ENCODE measurements at places on chromosomes 13 and 19.

DNA sequence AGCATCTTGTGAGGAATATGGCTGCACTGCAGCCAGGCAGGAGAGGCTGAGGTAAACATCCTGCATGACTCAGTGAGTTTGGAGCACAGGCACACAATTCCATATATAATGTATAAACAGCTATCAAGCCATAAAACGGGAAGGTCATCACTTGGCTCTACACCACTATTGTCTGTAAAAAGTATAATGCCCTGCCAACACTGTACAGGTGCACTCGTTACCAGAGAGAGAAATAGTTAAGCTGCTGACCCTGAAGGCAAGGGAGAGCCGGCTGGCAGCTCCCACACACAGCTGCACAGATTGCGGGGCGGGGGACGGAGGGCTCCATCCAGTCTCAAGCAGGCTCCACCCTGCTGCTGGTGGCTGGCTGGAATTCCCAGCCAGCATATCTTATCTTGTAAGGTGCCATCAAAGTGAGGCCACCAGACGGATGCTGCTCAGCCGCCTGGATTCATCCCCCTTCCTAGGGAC, 668.1 kb downstream of the SLITRK5 start:
- no peak for DNase-seq

GRCh38 chr13:39403106-39403505, 199.9 kb downstream of the LHFPL6 start:
- DNase-seq: no peak

DNA sequence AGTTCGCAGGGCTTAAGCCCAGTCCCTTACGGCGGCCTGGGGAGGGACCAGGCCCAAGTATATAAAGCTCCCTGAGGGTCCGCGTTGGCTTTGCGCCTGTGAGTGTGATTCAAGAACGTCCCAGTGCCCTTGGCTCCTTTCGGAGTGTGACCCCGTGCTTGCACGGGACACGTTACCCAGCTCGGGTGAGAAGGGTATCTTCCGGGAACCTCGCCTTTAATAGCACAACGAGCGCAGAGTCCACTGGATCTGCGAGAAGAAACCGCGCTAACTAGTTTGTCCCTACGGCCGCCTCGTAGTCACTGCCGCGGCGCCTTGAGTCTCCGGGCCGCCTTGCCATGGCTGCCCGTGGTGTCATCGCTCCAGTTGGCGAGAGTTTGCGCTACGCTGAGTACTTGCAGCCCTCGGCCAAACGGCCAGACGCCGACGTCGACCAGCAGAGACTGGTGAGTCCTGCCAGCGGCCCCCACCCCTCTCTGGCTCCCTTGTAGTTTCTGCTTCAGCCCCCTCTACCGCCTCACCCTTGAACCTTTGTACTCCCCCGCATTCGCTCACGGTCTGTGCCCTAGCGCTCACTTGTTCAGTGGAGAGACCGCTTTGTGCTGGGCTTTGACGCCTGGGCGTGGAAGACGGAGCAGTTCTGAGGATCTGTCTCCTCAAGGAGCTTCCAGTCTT, at the start of gene DNAJC15:
Gene DNAJC15, plus strand, starts transcription at position 298 of the 675 bp plus-strand sequence. Its CDS starts 41 bp downstream, at position 339.
- no peak for DNase-seq

DNA sequence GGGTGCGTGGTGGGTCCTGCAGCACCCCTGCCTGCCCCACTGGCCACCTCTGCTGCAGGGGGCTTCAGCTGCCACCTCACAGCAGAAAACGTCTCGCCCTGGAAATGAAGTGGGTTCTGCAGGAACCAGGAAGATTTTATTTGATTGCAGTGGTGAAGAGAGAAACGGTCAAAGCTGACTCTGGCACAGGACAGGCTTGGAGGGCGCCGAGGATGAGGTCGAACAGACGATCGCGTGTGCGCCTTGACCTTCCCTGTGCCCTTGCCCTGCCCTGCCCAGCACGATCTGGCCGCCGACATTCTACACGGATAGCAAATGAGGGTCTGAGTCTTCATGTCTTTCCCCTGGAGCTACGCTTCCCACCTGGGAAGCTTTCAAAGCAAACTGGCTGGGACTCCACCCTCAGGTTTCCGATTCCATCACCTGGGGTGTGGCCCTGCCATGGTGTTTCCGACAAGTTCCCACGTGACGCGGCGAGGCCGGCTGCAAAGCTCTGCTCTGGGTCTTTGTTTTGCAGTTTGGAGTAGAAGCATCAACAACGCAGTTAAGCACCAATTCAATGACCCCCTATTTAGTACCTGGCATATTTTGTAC, 50.3 kb upstream of the TUBGCP3 start:
- no peak for DNase-seq

- DNase-seq: no peak
These were observed 406.6 kb downstream of the TSHZ3 start for GRCh38 chr19:30942636-30943035.

- no peak for DNase-seq
These were observed 4.4 kb downstream of the FFAR1 start for GRCh38 chr19:35352177-35352447.

DNA sequence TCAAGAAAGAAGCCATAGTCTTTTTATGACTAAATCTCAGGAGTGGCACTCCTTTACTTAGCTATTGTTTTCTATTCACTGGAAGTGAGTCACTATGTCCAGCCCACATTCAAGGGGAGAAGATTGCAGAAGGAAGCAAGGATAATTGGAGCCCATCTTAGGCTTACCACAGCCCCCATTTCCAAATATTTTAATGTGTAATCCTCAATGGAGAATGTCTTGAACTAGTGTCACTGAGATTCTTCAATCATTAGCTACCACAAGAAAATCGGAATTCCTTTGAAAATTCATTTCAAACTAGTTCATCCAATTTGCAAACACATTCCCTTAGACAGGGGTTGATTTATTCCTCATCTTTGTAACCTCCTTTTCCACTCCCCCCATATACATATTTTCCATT, 84.7 kb downstream of the DLEU7 start:
- DNase-seq: no peak

DNA sequence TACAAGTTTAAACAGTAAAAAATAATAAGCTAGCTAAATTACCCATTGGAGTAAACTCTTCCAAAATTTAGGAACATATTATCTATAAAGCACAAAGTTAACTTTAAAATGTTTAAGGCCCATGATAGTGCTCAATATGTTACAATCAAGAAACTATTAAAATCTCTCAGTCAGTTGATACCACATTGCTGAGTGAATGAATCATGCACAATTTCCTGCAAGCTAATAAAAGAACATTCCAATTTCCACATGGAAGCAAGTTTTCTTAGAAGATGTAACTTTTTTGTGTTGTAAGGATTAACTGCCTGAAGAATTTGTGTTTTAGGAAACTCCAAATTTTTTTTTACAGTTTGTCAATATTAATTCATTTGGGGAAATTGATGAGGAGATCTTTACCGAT, 666.6 kb downstream of the SLITRK1 start:
- DNase-seq: no peak

GRCh38 chr19:12994701-12995595, at the start of gene NFIX:
Gene NFIX, plus strand, starts transcription at chr19:12995475. Its CDS starts 363 bp downstream, at chr19:12995838.
- DNase-seq: peak; percentile 37

GRCh38 chr13:98780451-98780850, 28.0 kb upstream of the SLC15A1 start:
- DNase-seq: no peak

GRCh38 chr13:60707878-60708277, 310.9 kb downstream of the TDRD3 start:
- no peak for DNase-seq

GRCh38 chr13:45222516-45222915, 21.7 kb upstream of the KCTD4 start:
- no peak for DNase-seq

DNA sequence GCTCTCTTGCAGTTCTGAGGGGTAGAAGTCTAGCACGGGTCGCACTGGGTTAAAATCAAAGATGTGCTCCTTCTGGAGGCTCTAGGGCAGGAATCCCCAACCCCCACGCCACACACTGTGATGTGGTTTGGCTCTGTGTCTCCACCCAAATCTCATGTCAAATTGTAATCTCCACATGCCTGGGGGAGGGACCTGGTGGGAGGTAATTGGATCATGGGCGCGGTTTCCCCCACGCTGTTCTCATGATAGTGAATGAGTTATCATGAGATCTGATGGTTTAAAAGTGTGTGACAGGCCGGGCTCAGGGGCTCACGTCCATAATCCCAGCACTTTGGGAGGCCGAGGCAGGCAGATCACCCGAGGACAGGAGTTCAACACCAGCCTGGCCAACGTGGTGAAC, 26.6 kb upstream of the CALM3 start:
- peak; percentile 32 for DNase-seq

GRCh38 chr19:17985037-17985818, 18.3 kb downstream of the KCNN1 start:
- DNase-seq: no peak

DNA sequence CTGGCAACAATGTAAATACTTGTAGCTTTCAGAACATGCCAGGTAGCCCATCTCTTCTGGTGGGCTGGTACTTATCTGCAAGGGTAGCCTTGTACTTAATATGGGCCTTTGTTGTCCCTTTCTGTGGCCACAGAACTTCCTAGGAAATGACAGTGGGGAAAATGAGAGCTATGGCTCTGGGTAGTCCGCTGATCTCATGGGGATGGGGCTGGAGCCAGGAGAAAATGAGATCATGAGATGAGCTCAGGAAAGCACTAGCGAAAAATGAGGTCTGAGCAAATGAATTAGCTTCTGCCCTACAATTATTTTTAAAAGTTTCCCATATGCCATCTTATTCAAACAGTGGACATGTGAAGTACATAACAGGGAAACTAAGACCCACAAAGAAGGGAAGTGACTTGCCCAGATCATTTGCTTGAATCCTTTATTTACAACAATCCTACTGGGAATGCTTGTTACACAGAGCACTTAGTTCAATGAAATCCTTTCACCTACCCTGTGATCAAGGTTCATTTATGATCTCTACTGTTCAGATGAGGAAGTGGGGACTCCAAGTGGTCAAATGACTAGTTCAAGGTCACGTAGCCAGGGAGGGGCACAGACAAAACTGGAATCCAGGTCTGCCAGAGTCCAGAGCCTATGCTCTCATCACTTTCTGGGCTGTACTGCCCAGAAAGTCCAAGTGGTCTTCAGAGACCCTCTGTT, 87.1 kb downstream of the PTPRS start:
- no peak for DNase-seq

GRCh38 chr19:7348587-7349230, at the start of gene ARHGEF18:
Gene ARHGEF18, plus strand, starts transcription at chr19:7348937. Its CDS starts 13,954 bp downstream, at chr19:7362891.
- peak; percentile 43 for DNase-seq

- DNase-seq: no peak
These were observed 276.3 kb upstream of the SOX21 start for GRCh38 chr13:94988654-94989053.

DNA sequence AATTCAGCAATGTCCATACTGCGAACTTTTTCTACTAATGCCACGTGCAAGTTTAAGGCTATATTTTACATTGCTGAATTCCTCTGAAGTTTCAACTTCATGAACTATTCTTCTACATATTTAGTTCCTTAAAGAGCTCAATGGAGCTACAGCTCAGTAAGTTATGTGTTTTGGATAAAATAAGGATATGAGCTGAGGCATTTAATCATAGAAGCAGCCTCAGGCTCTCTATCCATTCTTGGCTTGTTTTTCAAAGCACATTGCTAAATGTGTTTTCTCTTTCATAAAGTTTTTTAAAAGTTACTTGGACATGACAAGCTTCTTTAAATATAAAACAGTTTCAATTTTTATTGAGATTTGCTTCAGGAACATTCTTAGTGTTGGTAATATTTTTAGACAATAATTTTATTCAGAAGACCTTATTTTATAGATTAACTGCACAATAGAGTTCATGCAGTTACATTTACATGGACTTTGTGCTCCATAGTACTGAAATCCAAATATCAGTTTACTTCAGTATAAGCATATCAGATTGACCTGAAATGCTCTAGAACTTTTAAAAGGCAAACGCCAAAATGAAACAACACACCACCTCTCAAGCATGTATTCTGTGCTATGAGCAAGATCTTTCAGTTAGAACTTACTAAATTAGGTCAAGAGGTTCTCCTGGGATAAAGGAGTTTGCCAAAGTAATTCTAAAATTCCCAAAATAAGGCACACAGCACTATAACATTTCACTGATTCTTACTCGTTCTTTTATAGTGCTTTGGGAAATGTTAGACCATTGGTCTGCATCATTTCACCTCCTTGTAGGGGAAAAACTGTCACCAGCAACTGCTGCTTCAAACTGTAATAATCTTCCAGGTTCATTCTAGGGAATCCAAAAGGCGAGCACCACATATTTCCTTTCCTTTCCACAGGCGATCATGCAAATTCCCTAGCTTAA, 275.5 kb downstream of the ENOX1 start:
- no peak for DNase-seq

- no peak for DNase-seq
These were observed 43.0 kb upstream of the UBL3 start for GRCh38 chr13:29893438-29893837.

DNA sequence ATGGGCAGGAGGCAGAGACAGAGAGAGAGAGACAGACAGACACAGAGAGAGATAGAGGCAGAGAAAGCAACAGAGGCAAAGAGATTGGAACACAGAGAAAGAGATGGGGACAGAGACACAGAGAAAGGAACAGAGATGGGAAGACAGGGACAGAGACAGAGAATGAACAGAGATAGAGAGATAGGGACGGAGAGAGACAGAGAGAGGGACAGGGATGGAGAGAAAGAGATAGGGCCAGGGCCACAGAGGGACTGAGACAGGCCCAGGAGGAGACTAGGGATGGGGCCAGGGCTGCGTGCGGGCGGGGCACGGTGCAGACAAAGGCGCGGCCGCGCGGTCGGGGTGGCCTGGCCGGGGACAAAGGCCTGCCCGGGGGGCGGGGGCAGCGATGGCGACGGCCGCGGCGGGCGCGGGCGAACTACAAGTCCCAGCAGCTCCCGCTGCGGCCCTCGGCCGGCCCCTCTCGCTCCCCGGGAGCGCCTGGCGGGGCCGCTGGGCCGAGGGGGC, at the start of gene ZNF358:
Gene ZNF358, plus strand, starts transcription at position 459 of the 507 bp plus-strand sequence. CDS start 3,140 bp downstream, outside the sequence.
- no peak for DNase-seq

- DNase-seq: no peak
These were observed 26.7 kb downstream of the ZNRF4 start for GRCh38 chr19:5481957-5482356.

- no peak for DNase-seq
These were observed 443.9 kb upstream of the SLC10A2 start for GRCh38 chr13:103510007-103510535.

DNA sequence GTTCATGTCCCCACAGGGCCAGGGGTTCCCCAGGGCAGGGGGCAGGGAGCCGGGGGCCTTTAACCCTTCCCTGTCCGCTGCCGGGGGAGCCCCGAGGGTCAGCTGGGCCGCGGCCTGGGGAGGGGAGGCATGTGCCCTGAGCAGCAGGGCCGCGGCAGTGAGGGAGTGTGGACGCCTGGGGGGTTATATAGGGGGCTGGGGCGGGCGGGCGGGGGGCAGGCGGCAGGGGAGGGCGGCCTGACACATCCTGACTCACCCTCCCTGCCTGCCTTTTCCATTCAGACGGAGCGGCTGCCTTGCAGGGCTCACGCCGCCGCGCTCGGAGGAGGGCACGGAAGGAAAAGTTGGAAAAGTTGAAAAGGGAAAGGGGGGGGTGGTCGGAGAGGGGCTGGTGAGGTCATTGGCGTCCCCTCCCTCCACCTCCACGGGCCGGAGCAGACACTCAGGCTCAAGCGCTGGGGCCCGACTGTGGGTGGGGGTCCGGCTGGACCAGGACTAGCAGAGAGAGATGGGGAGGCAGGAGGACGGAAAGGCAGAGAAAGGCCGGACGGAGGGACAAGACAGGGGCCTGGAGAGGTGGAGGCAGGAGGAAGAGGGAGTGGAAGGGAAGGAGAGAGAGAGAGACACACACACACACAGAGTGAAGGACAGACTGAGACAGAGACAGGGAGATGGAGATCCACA, at the start of gene IL11:
Gene IL11, minus strand, starts transcription at position 159 of the 684 bp plus-strand sequence. Its CDS starts 153 bp downstream, at position 6.
- no peak for DNase-seq
